ENCODE measurements at places on chromosomes 6 and 20. TPM values are rescaled to one million over a fixed set of nuclear protein-coding genes. Genes with fewer than 3 reads are reported as not detected.

BTNL2 gene
- not detected for total RNA-seq

NUP153 gene
- 51.8 TPM for total RNA-seq

XKR7 gene
- total RNA-seq: 12.6 TPM

RIPPLY2 gene
- 12.9 TPM for total RNA-seq

BFSP1 gene
- 0.31 TPM for total RNA-seq

ARMH2 gene
- total RNA-seq: not detected

SYCP2 gene
- total RNA-seq: 4.1 TPM

All from occipital lobe (tissue), 3 donors.